ENCODE measurements at places on chromosomes 2 and 18. TPM values are rescaled to one million over a fixed set of nuclear protein-coding genes. Genes with fewer than 3 reads are reported as not detected.

DNA sequence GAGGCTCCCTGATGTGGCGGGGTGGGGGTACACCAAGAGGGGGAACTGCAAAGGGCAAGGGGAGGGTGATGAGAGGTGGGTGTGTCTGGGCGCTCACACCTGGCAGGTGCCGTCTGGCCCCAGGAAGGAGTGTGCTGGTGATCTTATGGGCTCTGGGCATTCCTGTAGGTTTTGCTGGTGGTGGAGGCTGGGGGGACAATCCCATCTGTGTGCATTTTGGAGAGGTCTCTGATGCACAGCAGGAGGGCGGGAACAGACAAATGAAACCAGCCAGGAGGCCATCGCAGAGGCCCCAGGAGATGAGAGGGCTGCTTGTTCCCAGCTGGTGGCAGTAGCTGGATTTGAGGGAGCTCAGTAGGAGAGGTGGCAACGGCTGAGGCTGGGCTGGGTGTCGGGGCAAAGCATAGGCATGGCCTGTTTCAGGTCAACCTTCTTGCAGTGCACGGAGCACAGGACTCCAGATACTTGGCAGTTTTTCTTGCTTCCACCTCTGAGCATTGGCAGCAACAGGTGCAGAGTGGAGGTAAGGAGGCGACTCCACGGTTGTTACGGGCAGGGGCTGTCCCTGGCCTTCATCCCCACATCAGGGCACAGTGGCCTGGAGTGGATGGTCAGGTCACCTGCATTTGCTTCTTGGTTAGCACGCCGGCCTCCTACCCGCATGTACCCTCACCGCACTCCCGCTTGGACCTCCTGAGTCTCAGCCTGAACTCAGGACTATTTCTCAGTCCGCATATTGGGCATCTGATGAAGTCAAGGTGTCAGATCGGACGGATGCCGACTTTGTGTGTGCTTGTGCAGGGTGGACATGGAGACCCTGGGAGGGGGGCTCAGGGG, 194.2 kb upstream of the HDAC4 start:
- H3K36me3 ChIP-seq = no peaks in the 10 kb centered on the region
- no peak overlapping the region for H3K4me3 ChIP-seq
- no peaks in the 10 kb centered on the region for H3K4me1 ChIP-seq

Gene SPHKAP
- not detected for total RNA-seq

DNA sequence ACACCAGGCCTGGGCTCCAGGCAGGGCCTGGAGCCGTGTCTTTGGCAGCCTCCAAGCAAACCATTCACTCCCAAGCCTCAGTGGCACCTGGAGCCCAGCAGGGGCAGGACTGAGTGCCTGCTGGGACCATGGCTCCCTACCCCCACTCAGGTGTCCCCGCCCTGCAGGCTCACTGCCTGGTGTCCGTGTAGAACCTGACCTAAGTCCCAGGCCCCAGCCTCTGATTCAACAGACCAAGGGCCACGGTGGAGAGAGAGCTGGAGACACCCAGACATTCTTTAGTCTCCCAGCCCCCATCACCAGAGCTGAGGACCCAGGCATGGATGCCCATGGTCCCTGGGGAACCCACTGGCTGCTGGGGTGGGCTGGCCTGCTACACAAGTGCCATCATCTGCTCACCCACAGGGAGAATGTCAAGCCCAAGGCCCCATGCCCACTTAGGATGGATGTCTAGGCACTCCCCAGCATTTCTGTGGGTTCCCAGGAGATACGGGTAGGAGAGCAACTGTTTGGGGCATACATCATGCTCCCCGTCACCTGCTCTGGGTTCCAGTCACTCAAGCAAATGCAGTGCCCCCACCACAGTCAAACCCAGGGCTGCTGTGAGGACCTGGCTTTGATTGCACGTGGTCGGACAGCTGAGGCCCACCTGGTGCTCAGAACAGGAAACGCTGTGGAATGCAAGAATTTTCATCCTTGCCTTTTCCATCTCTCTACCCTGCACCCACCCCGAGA, 42.9 kb upstream of the ATG16L1 start:
- H3K27me3 ChIP-seq = no peaks in the 10 kb centered on the region
- no peak for DNase-seq
- H3K4me1 ChIP-seq = peaks cover 11% of the 10 kb centered on the region
- H3K36me3 ChIP-seq = no peaks in the 10 kb centered on the region
- no peak overlapping the region for H3K27ac ChIP-seq

GRCh38 chr2:237091779-237092436, 6.2 kb downstream of the COPS8 start:
- H3K4me3 ChIP-seq = no peak overlapping the region
- H3K4me1 ChIP-seq = peaks cover 5% of the 10 kb centered on the region

- no peak overlapping the region for H3K4me3 ChIP-seq
- no peak for DNase-seq
- no peak overlapping the region for H3K27ac ChIP-seq
- H3K36me3 ChIP-seq = no peaks in the 10 kb centered on the region
- peaks cover 7% of the 10 kb centered on the region for H3K4me1 ChIP-seq
Observed at GRCh38 chr2:96839293-96839874, 4.4 kb downstream of the ANKRD23 start.

GRCh38 chr2:190382851-190383250, 25.3 kb upstream of the MFSD6 start:
- peak; percentile 39 for DNase-seq
- no peak overlapping the region for H3K27ac ChIP-seq
- no peaks in the 10 kb centered on the region for H3K4me1 ChIP-seq
- no peak overlapping the region for H3K4me3 ChIP-seq

DNA sequence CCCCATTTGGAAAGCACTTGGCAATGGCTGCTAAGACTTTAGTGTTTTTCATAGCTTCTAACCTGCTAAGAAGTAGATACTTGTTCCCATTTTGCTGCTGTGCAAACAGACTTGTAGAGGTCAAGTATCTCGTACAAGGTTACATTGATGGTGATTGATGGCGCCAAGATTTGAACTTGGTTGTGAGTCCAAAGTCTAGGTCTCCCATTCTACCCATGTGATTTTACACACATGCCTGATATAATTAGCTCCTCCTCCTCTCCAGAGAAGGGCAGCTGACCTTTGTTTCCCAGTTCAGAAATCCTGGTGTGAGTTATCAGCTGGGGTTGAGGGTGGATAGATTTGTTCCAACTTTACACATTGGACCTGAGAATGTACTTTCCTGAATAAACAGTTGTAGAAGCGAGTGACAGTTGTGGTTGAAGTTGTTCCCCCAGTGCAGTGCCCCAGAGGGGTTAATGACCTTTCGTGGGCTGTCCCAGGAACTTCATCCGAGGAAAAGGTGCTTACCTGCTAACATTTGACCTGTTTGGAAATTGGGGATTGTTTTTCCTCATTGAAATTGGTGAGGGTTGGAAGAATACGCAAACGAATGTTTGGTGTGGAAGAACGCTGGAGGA, 10.4 kb downstream of the TCF7L1 start:
- no peak for DNase-seq
- H3K4me3 ChIP-seq = no peak overlapping the region
- no peak overlapping the region for H3K27ac ChIP-seq
- no peaks in the 10 kb centered on the region for H3K36me3 ChIP-seq
- no peaks in the 10 kb centered on the region for H3K27me3 ChIP-seq

DNA sequence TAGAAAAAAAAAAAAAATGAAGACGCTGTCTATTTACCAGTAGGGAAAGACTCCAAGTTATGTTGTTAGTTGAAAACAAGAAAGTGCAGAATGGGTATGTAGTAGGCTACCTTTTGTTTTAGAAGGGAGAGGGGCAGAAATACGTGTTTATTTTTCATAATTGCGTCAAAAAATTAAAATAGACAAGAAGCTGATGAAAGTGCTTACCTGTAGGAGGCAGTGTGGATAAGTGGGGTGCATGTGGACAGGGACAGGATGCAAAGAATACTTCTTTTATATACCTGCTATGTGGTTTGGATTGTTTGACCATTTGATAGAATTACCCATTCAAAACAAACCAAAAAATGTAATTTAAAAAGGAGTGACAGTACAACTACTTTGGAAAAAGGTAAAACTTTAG, 3.0 kb upstream of the GCG start:
- no peak for DNase-seq
- peaks cover 29% of the 10 kb centered on the region for H3K27me3 ChIP-seq
- H3K27ac ChIP-seq = no peak overlapping the region
- H3K4me1 ChIP-seq = no peaks in the 10 kb centered on the region

DNA sequence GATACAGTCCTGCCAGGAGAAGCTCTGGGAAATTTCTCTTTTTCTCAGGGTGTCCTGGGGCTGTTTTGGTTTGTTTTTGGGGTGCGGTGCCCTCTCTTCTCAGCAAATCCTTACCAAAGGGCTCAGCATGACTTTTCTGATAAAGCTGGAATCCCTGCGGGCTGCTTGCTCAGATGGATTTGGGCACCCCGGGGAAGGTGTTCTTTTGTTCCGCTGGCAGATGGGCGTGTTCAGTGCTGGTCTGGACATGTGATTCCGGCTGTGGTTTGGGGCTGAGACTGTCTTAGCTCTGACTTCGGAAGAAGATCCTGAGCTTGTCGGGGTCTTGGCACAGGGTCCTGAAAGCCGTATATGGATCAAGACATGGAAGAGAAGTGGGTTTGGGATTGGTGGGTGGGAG, 134.2 kb upstream of the SPRED2 start:
- H3K4me1 ChIP-seq = peaks cover 10% of the 10 kb centered on the region
- H3K27me3 ChIP-seq = peaks cover 58% of the 10 kb centered on the region
- H3K4me3 ChIP-seq = no peak overlapping the region
- peak; percentile 71 for DNase-seq
- no peak overlapping the region for H3K27ac ChIP-seq
- H3K36me3 ChIP-seq = no peaks in the 10 kb centered on the region

DNA sequence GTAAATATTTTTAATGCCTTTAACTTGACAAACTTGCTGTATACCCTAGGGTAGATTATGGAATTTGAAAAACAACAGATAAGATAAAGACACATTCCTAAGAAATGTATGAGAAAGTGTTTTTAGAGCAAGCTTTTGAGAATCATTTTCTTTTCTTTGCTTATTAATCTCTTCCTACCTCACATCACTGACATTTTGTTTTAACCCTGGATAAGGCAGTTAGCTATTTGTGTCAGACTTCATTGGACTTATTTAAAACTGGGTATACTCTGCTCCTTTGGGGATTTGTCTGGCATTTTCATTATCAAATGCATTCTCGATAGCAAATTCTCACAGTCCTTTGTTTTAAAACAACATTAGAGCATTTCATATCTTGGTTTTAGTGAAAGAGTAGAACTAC, 17.2 kb downstream of the EML4 start:
- no peaks in the 10 kb centered on the region for H3K27me3 ChIP-seq
- no peak for DNase-seq
- no peak overlapping the region for H3K4me3 ChIP-seq
- no peak overlapping the region for H3K27ac ChIP-seq
- no peaks in the 10 kb centered on the region for H3K4me1 ChIP-seq

DNA sequence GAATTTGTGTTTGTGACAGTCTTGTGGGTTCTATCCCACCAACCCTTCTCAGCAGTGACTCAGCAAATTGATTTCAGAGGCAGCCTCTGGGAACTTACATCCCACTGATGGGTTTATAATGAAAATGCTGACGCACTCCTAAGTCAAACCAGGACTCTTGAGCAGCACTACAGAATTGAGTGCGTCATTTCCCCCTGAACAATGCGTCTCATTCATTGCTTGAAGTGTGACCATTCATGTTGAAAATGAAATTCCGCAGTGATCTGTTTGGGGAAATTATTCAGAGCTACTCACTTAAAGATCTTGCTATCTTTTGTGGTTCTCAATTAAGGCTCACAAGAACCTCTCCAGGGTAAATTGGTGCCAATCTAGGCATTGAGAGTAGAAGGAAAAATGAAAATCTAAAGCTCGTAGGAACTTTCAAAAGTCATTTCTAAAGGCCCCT, 417.7 kb upstream of the SLC14A2 start:
- no peak overlapping the region for H3K27ac ChIP-seq
- H3K4me1 ChIP-seq = no peaks in the 10 kb centered on the region
- H3K4me3 ChIP-seq = no peak overlapping the region

Gene DSC2
- 11.9 TPM for total RNA-seq

GRCh38 chr2:128797092-128797491, 478.4 kb upstream of the HS6ST1 start:
- H3K36me3 ChIP-seq = no peaks in the 10 kb centered on the region
- H3K4me1 ChIP-seq = no peaks in the 10 kb centered on the region
- H3K27ac ChIP-seq = no peak overlapping the region
- H3K27me3 ChIP-seq = no peaks in the 10 kb centered on the region
- DNase-seq = no peak
- H3K4me3 ChIP-seq = no peak overlapping the region

Gene NCKAP5
- total RNA-seq = 0.43 TPM

- H3K27me3 ChIP-seq = no peaks in the 10 kb centered on the region
- H3K36me3 ChIP-seq = no peaks in the 10 kb centered on the region
- no peak overlapping the region for H3K27ac ChIP-seq
- no peak overlapping the region for H3K4me3 ChIP-seq
- H3K4me1 ChIP-seq = peaks cover 8% of the 10 kb centered on the region
Observed at GRCh38 chr2:220670511-220670910, 901.6 kb downstream of the EPHA4 start.

Gene CXCR4
- 32.6 TPM for total RNA-seq

Gene CYS1
- 0.56 TPM for total RNA-seq

- no peaks in the 10 kb centered on the region for H3K36me3 ChIP-seq
- H3K4me3 ChIP-seq = no peak overlapping the region
- H3K27ac ChIP-seq = no peak overlapping the region
- H3K27me3 ChIP-seq = no peaks in the 10 kb centered on the region
- no peaks in the 10 kb centered on the region for H3K4me1 ChIP-seq
- DNase-seq = no peak
Observed at GRCh38 chr2:212618636-212619035, 80.0 kb upstream of the ERBB4 start.

DNA sequence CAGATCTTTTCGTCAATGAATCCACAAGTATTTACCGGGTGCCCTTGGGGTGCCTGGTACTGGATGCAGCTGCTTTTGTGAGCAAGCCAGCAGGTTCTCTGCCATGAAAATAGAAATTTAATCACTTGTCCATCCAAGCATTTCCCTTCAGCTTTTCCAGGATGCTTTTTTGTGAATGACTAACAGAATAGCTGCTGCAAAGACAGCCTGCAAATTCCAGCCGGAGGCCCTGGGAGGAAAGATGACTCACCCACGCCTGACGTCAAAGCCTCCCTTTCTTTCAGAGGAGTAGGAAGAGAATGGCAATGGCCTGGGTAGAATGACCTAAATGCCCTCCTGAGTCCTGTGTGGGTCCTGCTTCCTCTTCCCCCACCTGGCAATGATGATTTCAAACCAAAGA, 111.9 kb downstream of the AP1S3 start:
- no peaks in the 10 kb centered on the region for H3K27me3 ChIP-seq
- peaks cover 19% of the 10 kb centered on the region for H3K4me1 ChIP-seq
- no peak overlapping the region for H3K4me3 ChIP-seq

Gene MREG
- 19.1 TPM for total RNA-seq

- H3K36me3 ChIP-seq = no peaks in the 10 kb centered on the region
- no peaks in the 10 kb centered on the region for H3K27me3 ChIP-seq
- no peak for DNase-seq
- H3K27ac ChIP-seq = no peak overlapping the region
- no peaks in the 10 kb centered on the region for H3K4me1 ChIP-seq
Observed at GRCh38 chr2:218081695-218082094, 12.6 kb downstream of the RUFY4 start.

Data from neural progenitor cell (in vitro differentiated cells).